ENCODE measurements at places on chromosomes 2 and 18. TPM values are rescaled to one million over a fixed set of nuclear protein-coding genes. Genes with fewer than 3 reads are reported as not detected.

GALR1 gene
- total RNA-seq: not detected

IL1F10 gene
- total RNA-seq: not detected

KIF5C gene
- 0.09 TPM for total RNA-seq

SLC14A1 gene
- 27.6 TPM for total RNA-seq

POTEE gene
- total RNA-seq: not detected

ELOA2 gene
- not detected for total RNA-seq

ATP6V1B1 gene
- 0.71 TPM for total RNA-seq

TMEM127 gene
- 11.8 TPM for total RNA-seq

HOXD9 gene
- total RNA-seq: 0.28 TPM

CLIP4 gene
- 94.0 TPM for total RNA-seq

ASNSD1 gene
- total RNA-seq: 71.1 TPM

OSBPL6 gene
- total RNA-seq: 1.1 TPM

TNFAIP6 gene
- 104 TPM for total RNA-seq

THAP4 gene
- 43.8 TPM for total RNA-seq

CKAP2L gene
- total RNA-seq: 0.74 TPM

PELI1 gene
- 7.0 TPM for total RNA-seq

POMC gene
- total RNA-seq: 0.57 TPM

TSHZ1 gene
- total RNA-seq: 4.8 TPM

EGR4 gene
- total RNA-seq: not detected

ANKRD53 gene
- 0.37 TPM for total RNA-seq

MROH2A gene
- total RNA-seq: under 0.01 TPM

Data from smooth muscle cell of bladder (primary cell).